HTR-8/SVneo (cell line): ENCODE measurements at places on chromosomes 13 and 19.

DNA sequence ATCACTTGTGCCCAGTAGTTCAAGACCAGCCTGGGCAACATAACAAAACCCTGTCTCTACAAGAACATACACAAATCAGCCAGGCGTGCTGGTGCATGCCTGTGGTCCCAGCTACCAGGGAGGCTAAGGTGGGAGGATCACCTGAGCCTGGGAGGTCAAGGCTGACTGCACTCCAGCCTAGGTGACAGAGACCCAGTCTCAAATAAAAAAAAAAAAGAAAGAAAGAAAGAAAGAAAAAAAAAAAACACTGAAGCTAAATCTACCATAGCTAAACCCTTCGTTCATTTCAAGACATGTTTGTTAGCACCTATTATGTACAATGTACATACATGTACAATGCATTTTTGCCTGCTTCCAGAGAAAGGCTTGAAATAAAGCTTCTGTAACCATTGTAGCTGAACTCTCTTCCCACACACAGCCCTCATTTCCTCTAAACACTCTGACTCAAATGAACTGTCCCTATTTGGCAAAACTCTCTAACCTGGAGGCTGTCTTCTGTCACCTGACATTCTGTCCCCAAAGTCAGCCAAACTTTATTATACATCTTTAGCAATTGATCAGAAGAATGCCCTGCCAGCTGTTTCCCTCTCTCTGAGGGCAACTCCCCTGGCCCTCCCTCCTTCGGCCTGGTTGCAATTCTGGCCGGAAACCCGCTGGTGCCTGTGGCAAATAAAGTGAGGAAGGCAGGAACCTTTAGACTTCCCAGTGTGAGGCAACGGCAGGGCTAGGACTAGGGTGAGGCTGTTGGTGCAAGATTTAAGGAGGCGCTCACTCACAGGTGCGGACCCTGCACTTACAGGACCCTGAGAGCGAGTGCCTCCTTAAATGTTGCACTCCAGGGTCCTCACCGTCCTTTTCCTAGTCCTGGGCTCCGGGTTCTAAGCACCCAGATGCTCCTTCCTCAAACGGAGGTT lies 1.8 kb downstream of the ETHE1 start:
- DNase-seq = peak; percentile 75

DNA sequence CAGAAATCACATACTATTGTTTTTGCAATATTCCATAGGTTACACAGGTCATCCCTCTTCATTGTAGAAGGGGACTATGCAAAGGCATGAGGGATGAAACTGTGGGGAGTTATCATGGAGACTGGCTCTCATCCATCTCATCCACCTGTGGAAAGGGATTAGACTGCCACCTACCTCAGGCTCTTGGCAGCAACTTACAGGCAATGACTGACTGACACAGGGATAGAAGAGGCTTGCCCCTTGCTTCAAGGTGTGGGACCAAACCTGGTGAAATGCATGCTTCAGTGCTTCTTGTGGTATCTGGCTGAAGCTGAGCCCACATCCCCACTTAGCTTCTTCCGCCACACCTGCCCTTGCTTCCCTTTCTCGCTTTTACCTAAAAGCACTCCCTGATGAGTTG lies 341.3 kb downstream of the GPC5 start:
- DNase-seq = no peak

GRCh38 chr13:67806796-67807195 lies 576.7 kb upstream of the PCDH9 start:
- no peak for DNase-seq

DNA sequence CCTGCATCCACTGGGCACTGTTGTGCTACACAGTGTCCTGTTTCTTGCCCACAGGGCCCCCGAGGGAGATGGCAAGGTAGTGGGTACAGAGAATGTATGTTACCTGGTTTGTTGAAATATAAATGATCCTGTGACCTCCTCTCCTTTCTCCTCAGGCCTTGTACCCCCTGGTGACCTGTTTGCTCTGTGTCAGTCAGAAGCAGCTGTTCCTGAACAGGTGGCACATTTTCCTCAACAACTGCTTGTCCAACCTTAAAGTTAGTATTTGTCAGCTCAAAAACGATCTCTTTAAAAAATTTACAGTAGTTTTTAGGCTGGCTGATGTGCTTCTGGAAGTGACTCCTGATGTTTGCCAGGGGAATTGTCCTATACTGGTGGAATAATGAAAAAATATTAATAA lies 105.1 kb downstream of the FRY start:
- DNase-seq = no peak

GRCh38 chr19:13965926-13966683 lies 13.8 kb downstream of the DCAF15 start:
- DNase-seq = no peak

DNA sequence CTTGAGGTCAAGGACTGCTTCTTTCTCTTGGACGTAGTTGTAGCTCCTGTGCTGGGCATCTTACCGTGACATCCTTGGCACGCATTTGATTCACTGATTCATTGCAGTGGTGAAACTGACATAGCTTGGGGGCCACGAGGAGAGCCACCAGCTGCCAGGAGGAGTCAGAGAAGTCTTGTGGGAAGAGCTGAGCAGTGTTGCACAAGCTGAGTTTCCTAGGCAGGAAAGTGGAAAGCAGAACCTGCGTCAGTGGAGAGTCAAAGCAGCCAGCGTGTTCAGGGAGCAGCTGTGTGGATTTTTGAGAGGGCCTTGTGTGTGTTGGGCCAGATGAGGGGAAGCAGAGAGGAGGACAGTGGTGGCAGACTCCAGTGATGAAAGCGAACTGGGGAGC lies 5.3 kb upstream of the GPR183 start:
- DNase-seq = no peak

DNA sequence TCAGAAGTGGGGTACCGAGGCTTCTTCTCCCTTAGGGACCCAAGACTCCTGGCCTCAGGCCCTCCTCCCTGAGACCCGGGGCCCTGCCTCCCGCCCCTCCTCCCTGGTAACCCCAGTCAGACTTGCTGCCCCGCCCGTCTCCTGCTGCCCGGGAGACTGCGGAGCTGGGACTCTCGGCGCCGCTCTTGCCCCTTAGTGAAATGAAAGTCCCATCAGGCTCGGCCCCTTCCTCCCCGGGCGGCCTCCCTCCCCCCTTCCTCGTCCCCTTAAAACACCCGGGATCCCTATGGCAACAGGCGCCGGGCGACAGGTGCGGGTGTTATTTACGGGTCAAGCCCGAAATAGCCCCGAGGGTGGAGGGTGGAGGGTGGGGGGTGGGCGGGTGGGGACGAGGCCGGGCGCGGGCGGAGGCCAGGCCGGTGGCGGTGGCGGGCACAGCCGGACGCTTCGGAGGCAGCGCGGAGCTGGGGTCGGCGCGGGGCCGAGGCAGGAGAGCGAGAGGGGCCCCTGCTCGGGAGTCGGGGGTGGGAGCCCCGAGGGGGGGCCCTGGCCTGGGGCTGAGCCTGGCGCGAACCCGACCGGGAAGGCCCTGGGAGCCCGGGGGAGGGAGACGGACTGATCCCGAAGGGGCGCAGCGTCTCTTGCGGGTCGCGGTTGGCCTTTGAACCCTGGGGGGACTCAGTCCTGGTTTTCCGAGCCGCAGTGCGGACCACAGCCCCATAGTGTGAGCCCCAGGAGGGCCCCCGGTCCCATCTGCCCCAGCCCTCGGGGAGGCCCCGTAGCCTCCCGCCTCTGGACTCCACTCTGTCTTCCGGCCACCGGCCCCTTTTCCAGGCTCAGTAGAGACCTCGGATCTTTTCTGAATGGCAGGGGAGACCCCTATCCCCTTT lies at the start of gene CACNG6:
CACNG6 (plus strand) TSS at position 414 of the 890 bp plus-strand sequence. CDS start 1,241 bp downstream, outside the sequence.
- peak; percentile 66 for DNase-seq

- DNase-seq = no peak
Observed at GRCh38 chr13:87198371-87198770, 472.8 kb upstream of the SLITRK5 start.

DNA sequence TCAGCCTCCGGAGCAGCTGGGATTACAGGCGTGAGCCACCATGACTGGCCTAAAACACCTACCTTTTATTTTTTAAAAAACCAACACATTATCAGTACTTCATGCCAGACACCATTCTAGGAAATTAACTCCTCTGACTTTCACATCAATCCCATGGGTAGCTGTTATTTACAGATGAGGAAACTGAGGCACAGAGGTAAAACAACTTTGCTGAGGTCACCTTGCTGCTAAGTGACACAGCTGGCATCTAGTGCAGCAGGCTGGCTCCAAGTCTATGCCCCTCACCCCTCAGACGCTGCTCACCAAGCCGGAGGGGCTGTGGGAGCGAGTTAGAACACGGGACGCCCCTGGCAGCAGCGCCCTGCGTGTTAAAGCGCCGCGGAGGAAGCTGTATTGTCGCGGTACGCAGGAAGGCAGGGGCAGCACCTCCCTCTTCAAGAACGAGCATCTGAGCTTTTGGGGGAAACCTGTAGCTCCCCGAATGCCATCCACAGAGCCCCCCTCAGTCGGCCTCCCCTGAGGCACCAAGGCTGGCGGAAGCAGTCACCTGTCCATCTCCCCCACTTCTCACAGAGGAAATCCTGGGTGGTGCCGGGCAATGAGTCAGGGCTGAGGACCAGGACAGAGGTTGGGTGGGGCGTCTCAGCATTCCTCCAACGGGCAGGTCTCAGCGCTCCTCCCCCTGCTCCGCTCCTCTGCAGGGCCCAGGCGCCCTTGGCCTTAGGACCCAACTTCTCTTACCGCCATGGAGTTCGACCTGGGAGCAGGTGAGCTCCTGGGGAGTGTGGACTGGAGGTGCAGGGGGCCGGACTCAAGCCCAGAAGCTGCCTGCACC lies at the start of gene C19orf33:
C19orf33 (plus strand) TSS at position 735 of the 835 bp plus-strand sequence; CDS start at position 746, 11 bp downstream.
- DNase-seq = no peak
